ENCODE measurements at places on chromosomes 5 and 9.

DNA sequence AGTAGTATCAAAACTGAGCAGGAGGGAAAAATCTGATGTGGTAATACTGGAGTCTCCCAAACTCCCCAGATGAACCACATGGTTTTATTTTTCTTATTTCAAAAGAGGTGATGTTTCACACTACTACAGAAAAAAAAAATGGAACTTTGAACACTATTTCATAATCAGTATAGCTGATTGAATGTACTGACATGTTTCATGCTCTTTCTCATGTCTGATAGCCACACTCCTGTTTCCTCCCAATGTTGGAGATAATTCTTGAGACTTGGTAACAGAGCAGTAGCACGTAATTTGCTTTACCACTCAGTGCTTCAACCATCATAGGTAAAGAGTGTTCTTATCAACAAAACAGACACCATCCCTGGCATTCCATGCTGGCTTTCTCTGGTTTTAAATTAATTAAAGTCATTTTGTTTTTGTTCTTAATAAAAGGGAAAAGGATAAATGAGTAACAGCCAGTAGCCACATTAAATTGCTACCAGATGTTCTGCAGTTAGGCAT is 85.2 kb downstream of the MUSK start:
- DNase-seq = no peak

DNA sequence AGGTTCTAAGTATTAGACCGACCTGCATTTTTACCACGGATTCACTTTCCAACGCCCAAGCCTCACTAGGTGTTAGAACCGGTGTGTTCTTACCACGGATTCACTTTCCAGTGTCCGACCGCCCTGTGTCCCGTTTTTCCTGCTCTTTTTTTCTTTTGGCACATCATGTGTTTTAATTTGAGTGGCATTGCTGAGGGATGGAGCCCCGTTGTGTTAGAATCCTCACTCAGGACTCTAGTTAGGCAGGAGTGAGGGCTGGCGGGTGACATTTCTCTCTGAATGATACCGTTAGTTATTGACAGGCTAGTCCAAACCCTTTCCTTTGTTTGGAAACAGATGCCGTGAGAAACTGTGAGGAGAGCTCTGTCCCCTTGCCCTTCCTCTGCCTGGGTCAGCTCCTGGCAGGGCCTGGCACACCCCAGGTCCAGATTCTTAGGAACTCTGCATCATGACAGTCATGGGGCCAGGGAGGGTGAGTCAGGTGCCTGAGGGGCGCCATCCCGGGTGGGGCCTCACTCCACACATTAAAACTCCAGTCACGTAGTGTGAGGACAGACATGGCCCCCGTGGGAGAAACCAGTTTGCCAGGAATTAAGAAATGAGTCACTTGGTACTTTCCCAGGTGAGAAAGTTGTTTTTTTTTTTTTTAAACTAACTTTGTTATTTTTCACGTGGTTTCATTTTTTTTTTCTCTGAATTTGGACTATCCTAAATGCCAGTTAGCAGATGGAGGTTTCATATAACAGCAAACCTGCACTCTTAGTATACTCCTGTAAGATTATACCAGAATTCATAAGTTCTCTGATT is 15.8 kb downstream of the EXOC3 start:
- DNase-seq = peak; percentile 25

GRCh38 chr5:12661617-12662370 is 757.5 kb upstream of the CTNND2 start:
- peak; percentile 79 for DNase-seq

DNA sequence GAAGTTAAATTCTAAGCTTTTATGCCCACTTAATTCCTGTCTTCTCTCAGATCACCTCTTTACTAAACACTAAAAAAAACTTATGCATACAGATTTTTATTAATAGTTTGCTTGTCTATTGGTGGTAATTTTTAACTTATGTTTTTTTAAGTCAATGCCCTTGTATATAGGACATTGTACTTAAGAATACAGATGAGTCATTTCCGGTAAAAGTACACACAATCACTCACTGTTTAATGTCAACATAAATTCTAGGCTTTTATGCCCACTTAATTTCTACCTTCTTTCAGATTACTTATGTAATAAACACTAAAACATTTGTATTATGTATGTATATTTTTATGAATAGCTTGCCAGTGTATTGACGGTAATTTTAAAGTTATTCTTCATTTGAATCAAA is 872.8 kb upstream of the CDH9 start:
- no peak for DNase-seq

- DNase-seq = no peak
Observed at GRCh38 chr5:81633471-81633870, 117.4 kb downstream of the SSBP2 start.

DNA sequence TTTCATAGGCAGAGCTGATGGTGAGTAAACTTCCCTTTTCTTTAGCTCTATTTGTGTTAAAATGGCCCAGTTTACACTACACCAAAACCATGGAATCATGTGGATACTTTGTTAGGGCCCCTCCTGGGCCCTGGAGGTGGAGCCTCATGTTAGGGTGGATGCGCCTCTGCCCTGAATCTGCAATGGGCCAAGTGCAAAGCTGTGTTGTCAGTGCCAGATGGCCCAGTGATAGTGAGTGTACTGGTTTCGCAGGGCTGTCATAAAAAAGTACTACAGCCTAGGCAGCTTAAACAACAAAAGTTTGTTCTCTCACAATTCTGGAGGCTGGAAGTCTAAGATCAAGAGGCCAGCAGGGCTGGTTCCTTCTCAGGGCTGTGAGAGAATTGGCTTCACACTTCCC is 64.8 kb downstream of the HSPA4 start:
- peak; percentile 29 for DNase-seq

- DNase-seq = no peak
Observed at GRCh38 chr9:113775749-113776148, 100.4 kb upstream of the ZNF618 start.

DNA sequence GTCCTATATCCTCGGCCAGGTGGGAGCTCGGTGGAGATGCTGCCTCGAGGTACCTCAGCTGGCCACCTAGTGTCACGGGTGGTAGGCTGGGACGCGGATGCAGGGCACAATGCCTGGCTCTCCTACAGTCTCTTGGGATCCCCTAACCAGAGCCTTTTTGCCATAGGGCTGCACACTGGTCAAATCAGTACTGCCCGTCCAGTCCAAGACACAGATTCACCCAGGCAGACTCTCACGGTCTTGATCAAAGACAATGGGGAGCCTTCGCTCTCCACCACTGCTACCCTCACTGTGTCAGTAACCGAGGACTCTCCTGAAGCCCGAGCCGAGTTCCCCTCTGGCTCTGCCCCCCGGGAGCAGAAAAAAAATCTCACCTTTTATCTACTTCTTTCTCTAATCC is 2.0 kb downstream of the PCDHGC3 start:
- DNase-seq = peak; percentile 42

DNA sequence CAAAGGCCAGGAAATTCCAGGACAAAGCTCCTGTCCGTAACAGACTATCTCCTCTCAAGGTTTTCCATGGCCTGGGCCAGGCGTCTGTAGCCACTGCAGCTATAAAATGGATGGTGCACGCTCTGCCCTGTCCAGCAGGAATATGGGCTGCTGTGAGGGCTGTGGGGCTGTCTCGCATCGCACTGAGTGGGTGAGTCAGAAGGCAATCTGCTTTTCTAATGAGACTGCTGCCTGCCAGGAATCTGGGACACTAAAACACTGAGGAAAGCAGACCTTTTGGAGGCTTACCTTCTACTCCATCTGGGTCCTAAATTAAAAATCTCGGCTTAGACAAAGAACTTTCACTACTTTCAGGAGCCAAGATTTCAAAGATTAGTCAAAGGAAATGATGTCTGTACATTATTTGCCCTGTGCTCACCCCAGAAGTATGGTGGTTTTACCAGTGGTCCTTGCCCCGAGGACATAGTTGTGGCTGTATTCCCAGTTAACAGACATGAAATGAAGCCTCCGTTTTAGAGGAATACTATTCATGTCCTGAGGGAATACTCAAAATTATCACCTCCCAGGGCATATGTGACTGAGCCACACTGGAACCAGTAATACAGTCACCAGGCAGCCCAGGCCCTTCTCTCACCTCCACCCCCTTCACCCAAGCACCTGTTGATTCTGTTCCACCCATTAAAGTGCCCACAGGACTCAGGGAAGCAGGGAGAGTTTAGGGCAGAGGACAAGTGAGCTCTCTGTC is 56.4 kb downstream of the PFDN1 start:
- DNase-seq = no peak

DNA sequence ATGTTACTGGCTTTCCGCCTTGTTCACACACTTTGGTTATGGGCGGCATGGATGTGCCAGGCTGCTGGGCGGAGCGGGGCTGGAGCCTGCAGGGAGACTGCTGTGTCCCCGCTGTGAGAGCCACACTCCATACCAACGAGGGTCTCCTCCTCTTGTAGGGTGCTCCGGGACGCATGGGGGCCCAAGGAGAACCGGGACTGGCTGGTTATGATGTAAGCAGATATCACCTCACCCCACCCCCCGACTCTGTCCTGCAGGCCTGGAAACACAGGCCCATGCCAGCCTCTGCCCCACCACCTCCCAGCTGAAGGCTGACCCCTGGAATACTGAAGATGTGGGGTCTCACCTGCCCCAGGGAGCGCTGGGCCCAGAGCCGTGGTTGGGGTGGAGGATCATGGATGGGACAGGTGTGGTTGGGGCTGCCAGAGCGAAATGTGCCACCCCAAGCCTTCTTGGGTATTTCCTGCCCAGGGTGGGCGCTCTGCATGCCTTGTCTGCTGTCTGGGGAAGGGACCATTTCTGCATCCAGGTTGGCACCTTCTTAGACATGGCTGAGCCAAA is 39.3 kb upstream of the ORM1 start:
- peak; percentile 35 for DNase-seq

GRCh38 chr9:29245351-29245750 is 1672.1 kb upstream of the C9orf72 start:
- no peak for DNase-seq

GRCh38 chr9:109463924-109464625 is 34.0 kb downstream of the PTPN3 start:
- DNase-seq = no peak

GRCh38 chr9:100474082-100474923 is 1.4 kb downstream of the TMEFF1 start:
- DNase-seq = peak; percentile 68

DNA sequence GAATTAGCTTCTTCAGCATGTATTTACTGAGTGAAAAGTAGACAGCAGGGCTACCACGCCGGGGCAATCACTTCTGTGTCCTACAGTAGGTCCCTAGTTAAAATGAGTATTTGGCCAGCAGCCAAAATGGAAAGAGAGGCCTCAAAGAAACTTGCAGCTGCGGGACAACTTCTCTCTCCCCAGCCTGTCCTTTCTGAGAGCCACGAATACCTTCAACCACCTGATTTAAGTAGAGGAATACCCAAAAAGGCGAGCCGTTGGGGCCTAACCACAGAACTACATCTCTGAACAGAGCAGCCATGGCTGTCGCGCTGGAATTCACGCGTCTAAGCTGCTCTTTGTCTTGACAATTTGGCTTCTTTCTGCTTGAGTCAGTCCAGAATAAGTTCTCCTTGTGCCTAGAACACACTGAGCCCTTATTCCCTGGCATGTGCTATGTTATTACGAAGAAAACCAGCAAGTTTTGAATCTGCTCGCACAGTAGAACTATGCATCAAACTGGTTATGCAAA is 43.8 kb upstream of the GOLPH3 start:
- no peak for DNase-seq

DNA sequence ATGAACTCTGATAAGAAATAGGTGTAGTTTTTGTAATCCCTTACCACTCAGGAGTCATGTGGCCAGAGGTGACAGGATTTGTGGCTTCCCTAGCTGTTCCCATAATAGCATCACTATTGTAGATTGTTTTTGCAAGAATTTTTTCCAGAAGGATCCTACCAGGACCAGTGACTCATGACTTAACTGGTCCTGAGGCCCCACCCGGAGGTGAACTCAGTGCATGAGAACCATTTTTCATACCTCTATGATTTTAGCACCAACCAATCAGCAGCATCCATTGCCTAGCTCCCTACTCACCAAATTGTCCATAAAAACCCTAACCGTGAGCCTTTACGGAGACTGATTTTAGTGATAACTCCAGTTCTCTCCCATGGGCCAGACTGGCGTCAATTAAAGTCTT is 484.8 kb downstream of the PSAT1 start:
- DNase-seq = no peak

DNA sequence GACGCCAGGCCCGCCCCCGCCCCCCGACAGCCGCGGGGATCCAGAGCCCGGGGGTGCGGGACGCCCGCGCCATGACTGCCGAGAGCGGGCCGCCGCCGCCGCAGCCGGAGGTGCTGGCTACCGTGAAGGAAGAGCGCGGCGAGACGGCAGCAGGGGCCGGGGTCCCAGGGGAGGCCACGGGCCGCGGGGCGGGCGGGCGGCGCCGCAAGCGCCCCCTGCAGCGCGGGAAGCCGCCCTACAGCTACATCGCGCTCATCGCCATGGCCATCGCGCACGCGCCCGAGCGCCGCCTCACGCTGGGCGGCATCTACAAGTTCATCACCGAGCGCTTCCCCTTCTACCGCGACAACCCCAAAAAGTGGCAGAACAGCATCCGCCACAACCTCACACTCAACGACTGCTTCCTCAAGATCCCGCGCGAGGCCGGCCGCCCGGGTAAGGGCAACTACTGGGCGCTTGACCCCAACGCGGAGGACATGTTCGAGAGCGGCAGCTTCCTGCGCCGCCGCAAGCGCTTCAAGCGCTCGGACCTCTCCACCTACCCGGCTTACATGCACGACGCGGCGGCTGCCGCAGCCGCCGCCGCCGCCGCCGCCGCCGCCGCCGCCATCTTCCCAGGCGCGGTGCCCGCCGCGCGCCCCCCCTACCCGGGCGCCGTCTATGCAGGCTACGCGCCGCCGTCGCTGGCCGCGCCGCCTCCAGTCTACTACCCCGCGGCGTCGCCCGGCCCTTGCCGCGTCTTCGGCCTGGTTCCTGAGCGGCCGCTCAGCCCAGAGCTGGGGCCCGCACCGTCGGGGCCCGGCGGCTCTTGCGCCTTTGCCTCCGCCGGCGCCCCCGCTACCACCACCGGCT is 1.0 kb downstream of the FOXE1 start:
- peak; percentile 87 for DNase-seq
